Activated CD4-positive, alpha-beta memory T cell treated with anti-CD3 and anti-CD28 coated beads, Interleukin-2, amount 10 ng/mL, durations not matched to agents 7 days and 5 days (primary cell): ENCODE measurements at places on chromosomes 16 and 17.

- peak; percentile 48 for DNase-seq
These were observed 65.9 kb downstream of the EMP2 start for GRCh38 chr16:10514369-10515055.

GRCh38 chr17:9166788-9167187 is 145.5 kb downstream of the NTN1 start:
- DNase-seq = no peak

- no peak for DNase-seq
These were observed 50.0 kb downstream of the RMI2 start for GRCh38 chr16:11395008-11395948.

- DNase-seq = no peak
These were observed 30.6 kb downstream of the METRNL start for GRCh38 chr17:83109793-83110645.

DNA sequence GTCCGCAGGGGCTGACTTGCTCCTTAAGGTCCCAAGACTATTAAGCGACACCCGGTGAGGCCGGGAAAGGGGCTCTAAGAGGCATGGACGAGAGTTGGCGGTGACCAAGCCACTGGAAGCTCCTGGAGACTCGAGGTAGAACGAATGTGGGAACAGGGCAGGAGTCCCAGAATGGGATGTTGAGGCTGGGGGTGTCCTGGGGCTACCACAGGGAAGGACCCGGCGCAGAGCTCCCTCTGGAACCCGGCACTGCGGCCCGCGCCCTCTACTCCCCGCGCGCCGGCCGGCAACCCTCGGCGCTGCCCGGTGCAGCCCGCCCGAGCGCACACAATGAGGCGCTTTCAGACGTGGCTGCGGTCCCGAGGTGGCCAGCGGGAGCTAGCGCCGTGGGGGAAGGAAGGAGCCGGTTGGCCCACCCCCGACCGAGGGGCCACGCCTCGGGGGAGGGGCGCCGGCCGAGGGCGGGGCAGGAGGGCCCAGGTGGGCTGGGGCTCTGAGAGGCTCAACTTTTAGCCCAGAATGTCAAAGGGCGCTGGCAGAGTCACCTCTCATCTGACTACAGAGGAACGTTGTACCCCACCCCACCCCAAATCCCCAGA is at the start of gene CHST6:
Gene CHST6 (minus strand): TSS at position 366 of the 599 bp plus-strand sequence. CDS start 15,613 bp downstream, outside the sequence.
- DNase-seq = peak; percentile 20

DNA sequence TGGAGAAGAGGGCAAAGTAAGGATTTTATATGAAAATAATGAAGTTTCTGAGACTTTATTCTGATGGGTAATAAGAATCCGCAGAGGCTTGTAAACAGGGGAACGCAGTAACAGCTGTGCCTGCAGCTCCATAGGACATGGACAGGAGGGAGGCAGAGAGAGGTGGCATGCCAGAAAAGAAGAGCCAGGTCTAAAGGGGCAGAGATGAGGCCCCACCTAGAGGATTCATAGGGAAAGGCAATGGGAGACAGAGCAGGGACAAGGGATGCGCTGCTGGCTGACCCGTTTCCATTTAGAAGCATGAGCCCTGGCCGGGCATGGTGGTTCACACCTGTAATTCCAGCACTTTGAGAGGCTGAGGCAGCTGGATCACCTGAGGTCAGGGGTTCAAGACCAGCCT is 340.3 kb upstream of the CDH5 start:
- no peak for DNase-seq

- no peak for DNase-seq
These were observed 592.3 kb downstream of the MAF start for GRCh38 chr16:79008036-79008868.

DNA sequence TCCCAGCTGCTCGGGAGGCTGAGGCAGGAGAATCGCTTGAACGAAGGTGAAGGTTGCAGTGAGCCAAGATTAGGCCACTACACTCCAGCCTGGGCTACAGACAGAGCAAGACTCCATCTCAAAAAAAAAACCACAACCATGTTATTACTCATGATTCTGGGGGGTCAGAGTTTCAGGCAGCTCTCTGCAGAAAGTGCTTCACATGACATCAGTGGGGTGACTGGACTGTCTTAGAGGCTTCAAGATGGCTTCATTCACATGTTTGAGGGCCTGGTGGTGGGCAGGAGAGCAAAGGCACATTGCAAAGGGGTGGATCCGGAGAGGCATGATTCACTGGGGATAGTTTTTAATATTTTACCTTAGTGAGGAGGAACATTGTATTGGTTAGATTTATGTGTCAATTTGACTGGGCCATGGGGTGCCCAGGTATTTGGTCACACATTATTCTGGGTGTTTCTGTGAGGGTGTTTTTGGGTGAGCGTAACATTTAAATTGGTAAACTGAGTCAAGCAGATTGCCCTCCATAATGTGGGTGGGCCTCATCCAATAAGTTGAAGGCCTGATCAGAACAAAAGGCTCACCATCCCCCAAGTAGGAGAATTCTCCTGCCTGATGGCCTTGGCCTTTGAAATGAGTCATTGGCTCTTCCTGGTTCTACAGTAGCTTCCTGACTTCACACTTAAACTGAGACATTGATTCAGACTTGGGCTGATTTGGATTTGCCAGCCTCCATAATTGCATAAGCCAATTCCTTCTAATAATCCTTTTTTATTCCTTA is 109.8 kb downstream of the GOSR1 start:
- no peak for DNase-seq

- DNase-seq = no peak
These were observed 484.3 kb upstream of the EEF2KMT start for GRCh38 chr16:5581908-5582307.

- DNase-seq = no peak
These were observed 16.5 kb upstream of the EIF1 start for GRCh38 chr17:41672153-41672552.

DNA sequence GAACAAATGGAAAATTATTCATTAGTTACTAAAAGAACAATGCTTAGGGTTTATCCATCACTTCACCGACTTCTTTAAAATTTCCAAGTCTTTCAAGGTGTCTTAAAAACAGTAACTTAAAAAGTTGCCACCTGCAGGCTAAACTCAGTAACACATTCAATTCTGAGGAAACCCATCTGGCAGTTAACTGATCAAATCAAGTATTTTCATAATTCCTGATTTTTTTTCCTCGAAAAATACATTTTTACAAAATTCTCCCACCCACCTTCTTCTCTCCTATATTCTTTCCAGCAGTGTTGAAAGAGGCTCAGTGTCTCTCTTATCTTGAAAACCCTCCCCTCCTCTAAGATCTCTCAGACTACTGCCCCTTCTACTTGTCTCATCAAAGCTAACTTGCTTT is 29.9 kb downstream of the PARN start:
- no peak for DNase-seq

GRCh38 chr16:56600398-56600999 is 7.9 kb upstream of the MT2A start:
- peak; percentile 42 for DNase-seq

- DNase-seq = no peak
These were observed 13.2 kb downstream of the PRKCB start for GRCh38 chr16:23848958-23849357.

DNA sequence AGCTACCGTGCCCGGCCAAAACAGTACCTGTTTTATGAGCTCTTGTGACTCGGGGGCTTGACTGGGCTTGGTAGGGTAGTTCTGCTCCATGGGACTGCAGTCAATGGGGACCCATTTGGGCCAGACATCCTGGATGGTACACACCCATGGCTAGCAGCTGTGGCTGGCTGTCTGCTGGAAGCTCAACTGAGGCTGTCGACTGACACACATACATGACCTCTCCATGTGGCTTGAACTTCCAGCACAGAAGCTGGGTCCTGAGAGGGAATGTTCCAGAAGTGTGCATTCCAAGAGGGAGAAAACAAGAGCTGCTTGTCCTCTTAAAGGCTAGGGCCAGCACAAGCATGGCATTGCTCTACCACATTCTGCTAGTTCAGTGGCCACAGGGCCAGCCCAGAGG is 14.9 kb upstream of the NKD1 start:
- DNase-seq = no peak

DNA sequence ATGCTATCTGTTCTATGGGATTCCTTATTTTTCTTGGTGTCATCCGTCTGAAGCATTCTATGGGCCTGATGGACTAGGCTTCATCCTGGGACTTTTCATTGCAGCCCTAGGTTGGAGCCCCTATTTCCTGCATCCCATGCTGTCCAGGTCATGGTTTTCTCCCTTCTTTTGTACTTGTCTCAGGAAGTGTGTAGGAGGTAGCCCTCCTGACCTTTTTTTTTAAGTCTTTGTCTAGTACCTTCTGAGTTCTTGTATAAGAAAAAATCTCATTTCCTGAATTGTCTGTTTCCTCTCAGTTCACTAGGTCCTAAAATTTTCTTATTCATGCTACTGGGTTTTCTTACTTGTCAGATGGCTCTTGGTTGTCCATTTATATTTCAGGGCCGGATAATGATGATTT is 6.0 kb downstream of the NDEL1 start:
- DNase-seq = no peak

- DNase-seq = no peak
These were observed 355.4 kb upstream of the SOX9 start for GRCh38 chr17:71765437-71765836.

DNA sequence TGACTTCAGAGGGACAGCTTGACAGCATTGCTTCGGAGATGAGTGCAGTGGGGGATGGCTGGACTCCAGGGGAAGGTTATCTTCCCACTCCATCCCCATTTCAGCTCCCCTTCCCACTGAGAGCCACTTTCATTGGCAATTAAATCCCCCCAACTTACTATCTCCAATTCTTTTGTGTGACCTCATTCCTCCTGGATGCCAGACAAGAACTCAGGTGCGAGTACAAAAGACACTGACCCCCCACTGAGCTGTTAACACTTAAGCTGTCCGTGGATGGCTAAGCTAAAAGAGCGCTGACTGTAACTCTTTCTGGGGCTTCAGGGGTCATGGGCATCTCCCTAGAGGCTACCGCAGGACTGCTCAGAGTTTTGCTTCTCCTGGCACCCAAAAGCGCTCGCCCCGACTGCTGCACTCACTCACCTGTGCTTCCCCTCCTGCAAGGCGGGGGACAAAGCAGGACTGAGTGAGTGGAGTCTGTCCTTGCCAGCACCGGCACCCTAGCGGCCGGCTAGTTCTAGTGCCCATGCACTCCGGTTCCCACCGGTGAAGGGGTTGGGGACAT is 44.8 kb upstream of the FBXO47 start:
- no peak for DNase-seq

DNA sequence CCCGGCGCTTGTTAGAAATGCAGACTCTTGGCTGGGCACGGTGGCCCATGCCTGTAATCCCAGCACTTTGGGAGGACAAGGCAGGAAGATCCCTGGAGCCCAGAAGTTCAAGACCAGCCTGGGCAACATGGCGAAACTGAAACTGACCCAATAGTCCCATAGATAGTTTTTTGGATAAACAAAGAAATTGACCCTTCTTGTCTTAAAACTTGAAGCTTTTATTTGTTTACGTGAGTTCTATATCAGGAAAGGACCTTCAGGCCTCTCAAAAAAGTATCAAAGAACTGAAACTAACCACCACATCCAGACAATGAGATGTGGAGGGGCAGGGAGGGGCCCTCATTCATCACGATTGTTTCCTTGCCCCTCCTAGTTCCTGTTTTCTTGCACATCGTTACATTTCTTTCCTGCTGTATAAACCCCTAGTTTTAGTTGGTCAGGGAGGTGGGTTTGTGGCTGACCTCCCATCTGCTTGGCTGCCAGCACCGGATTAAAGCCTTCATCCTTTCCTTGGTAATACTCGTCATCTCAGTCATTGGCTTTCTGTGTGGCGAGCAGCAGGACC is 29.9 kb upstream of the PRM1 start:
- DNase-seq = peak; percentile 75

- no peak for DNase-seq
These were observed 696 bp upstream of the PSMC5 start for GRCh38 chr17:63826468-63827001.

- DNase-seq = no peak
These were observed 106.3 kb downstream of the PRKCB start for GRCh38 chr16:23941963-23942564.

DNA sequence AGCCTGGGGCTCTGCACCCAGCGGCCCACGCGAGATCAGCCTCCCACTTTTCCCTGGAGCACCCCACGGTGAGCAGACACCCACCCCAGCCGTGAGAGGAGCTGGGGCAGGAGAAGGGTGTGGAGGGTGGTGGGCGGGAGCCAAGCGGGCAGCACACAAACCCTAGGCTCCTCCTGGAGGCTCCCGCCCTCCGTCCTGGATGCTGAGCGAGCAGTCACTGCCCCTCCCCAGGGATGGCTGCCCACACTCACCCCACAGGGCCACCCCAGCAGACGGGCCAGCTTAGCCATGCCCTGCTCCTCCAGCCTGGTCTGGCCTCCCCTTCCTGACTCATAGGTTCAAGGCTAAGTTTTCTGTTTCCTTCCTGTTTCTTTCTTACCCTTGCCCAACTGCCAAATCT is 15.7 kb upstream of the ABCC3 start:
- no peak for DNase-seq

GRCh38 chr17:7884581-7885366 is 3.8 kb upstream of the CHD3 start:
- DNase-seq = peak; percentile 36

- DNase-seq = no peak
These were observed 25.3 kb upstream of the WIPI1 start for GRCh38 chr17:68482576-68483041.

DNA sequence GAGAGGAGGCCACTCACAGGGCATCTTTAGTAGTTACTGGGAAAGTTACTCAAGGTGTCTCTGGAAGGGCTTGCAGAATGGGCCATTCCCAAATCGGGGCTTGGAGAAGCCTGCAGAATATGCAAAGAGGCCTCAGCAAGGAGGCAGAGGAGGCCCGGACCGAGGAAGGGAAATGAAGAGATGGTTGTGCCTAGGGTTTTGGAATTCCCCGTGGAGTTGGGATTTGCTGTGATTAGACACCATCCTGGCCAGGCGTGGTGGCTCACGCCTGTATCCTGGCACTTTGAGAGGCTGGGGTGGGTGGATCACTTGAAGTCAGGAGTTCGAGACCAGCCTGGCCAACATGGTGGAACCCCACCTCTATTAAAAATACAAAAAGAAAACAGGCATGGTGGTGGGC is 193.0 kb downstream of the IRF8 start:
- no peak for DNase-seq

GRCh38 chr16:883781-884180 is 83.2 kb upstream of the GNG13 start:
- no peak for DNase-seq

DNA sequence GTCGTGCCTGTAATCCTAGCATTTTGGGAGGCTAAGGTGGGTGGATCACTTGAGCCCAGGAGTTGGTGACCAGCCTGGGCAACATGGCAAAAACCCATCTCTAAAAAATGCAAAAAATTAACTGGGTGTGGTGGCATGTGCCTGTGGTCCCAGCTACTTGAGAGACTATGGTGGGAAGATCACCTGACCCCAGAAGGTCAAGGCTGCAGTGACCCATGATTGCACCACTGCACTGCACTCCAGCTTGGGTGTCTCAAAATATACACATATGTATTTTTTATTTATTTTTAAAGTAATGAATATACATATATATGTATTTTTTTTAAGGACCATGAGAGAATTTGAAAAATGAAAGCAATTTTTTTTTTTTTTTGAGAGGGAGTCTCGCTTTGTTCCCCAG is 5.1 kb upstream of the NUFIP2 start:
- no peak for DNase-seq

- DNase-seq = no peak
These were observed 31.2 kb downstream of the RNF135 start for GRCh38 chr17:31002047-31002446.

GRCh38 chr17:77899498-77899897 is 59.0 kb upstream of the TNRC6C start:
- no peak for DNase-seq
